ENCODE measurements at places on chromosomes 7 and 10. TPM values are rescaled to one million over a fixed set of nuclear protein-coding genes. Genes with fewer than 3 reads are reported as not detected.

DNA sequence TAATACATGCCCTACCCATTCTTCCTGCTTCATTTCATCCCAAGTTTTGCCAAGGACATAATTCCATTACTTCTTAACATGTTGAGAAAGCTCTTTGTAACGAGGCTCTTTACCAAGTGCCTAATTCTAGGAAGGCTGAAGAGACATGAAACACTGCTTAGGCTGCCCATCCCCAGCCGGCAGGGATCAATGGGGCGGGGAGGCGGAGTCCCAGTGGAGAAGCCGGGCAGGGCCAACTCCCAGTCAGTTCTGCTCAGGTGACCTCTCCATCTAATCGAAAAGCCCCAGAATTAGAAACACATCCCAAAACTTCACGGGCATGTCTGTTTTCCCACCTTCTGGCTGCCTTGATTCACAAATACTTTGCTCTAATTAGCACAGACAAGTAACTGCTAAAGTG lies 89.5 kb upstream of the LYZL1 start:
- no peak overlapping the region for H3K27ac ChIP-seq
- no peaks in the 10 kb centered on the region for H3K27me3 ChIP-seq
- H3K36me3 ChIP-seq, result no peaks in the 10 kb centered on the region

- H3K27me3 ChIP-seq, result no peaks in the 10 kb centered on the region
- H3K27ac ChIP-seq, result no peak overlapping the region
Observed at GRCh38 chr7:93566876-93567275, 7.6 kb downstream of the CALCR start.

GRCh38 chr10:77925410-77925794 lies 1.2 kb downstream of the DLG5 start:
- H3K27me3 ChIP-seq, result no peaks in the 10 kb centered on the region
- H3K4me1 ChIP-seq, result no peaks in the 10 kb centered on the region
- DNase-seq, result no peak

GRCh38 chr10:101956117-101956516 lies 99.9 kb downstream of the ARMH3 start:
- no peaks in the 10 kb centered on the region for H3K4me1 ChIP-seq
- no peaks in the 10 kb centered on the region for H3K36me3 ChIP-seq
- DNase-seq, result no peak
- no peaks in the 10 kb centered on the region for H3K27me3 ChIP-seq
- no peak overlapping the region for H3K4me3 ChIP-seq

- no peak overlapping the region for H3K4me3 ChIP-seq
- H3K27ac ChIP-seq, result no peak overlapping the region
- no peaks in the 10 kb centered on the region for H3K27me3 ChIP-seq
- no peaks in the 10 kb centered on the region for H3K36me3 ChIP-seq
Observed at GRCh38 chr10:122331615-122332446, 42.7 kb upstream of the PLEKHA1 start.

Gene MSS51
- total RNA-seq, result 4.2 TPM

DNA sequence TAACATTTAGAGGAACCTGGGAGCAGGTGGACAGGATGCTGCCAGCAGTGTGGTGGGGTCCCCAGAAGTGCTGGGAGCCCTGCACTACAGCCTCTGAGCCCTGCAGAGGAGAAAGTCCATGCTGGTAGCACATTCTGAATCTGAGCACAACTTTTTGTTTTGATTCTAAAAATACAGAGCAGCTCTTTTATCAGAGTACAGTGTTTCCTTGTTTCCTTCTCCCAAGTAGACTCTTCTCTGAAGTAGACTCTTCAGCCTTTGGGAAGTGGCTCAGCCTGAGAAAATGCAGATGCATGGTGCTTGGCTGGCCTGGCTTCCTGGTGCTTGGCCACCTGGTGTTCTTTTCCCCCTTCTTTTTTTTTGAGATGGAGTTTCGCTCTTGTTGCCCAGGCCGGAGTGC lies 9.1 kb downstream of the ADCY1 start:
- H3K27ac ChIP-seq, result no peak overlapping the region
- no peak overlapping the region for H3K4me3 ChIP-seq
- H3K27me3 ChIP-seq, result no peaks in the 10 kb centered on the region
- DNase-seq, result no peak

Gene CRCP
- total RNA-seq, result 31.5 TPM

GRCh38 chr7:143288836-143289235 lies 685 bp downstream of the CASP2 start:
- peak overlapping the region; percentile 92 for H3K4me3 ChIP-seq
- H3K27ac ChIP-seq, result peak overlapping the region; percentile 92
- DNase-seq, result no peak
- no peaks in the 10 kb centered on the region for H3K27me3 ChIP-seq
- no peaks in the 10 kb centered on the region for H3K36me3 ChIP-seq

DNA sequence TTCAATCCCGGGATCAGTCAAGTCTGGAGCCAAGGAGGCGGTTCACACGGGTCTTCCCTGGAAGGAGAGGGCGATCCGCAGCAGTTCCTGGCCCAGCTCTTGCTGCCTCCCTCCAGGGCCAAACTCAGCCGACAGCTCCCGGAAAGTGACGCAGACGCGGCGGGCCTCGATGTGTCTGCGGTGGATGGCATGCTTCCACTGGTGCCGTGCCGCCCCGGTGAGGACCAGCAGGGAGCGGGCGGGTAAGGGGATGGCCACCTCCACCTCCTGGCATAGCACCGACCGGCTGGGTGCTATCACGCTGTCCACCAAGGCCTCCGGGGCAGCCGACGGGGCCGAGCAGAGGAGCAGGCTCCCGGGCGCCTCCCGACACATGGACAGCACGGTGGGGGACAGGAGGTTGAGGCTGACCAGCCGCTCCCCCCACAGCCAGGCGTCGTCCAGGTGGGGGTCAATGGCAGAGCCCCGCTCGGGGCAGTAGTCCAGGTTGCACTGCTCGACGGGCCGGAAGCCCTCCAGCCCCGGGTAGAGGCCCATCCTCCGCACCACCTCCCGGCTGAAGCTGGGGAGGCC lies 7.2 kb downstream of the ALKBH4 start:
- H3K36me3 ChIP-seq, result no peaks in the 10 kb centered on the region
- DNase-seq, result no peak
- no peaks in the 10 kb centered on the region for H3K4me1 ChIP-seq
- no peaks in the 10 kb centered on the region for H3K27me3 ChIP-seq

DNA sequence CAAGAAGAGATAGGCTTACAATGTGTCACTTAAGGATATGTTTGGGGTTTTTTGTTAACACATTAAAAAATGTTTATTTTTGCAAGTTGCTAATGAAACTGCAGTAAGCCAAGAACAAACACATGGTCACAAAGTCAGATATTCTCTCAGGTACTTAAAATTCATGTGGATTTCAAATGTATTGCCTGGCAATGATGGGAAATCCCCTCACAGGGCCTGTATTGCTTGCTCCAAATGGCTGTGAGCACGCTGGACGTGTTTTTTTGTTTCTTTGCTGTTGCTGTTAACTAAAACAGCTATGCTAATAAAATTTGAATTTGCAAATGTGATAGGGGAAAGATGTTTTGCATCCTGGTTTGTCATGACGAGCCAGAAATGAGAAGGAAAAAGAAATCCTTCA lies 3.8 kb upstream of the CELF2 start:
- no peaks in the 10 kb centered on the region for H3K36me3 ChIP-seq
- H3K4me1 ChIP-seq, result no peaks in the 10 kb centered on the region
- H3K27ac ChIP-seq, result no peak overlapping the region
- no peak overlapping the region for H3K4me3 ChIP-seq

DNA sequence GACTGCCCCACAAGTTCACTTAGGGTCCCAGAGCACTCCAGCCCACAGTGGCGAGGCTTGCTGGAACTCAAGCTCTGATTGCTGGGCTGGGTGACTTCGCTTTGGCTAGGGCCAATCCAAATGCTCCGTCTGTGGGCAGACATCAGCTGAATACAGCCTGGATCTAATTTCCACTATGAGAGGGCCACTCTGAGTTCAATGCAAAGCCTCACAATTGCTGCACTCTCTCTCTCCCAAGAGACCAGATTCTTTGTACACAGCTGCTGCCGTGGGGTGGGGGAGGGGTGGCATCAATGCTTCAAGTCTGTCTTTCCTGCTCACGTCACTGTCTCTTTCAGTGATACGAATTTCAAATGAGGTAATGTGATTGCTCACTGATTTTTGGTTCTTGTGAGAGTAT lies 47.3 kb upstream of the BPGM start:
- H3K4me3 ChIP-seq, result no peak overlapping the region
- H3K36me3 ChIP-seq, result no peaks in the 10 kb centered on the region
- H3K27me3 ChIP-seq, result no peaks in the 10 kb centered on the region
- H3K4me1 ChIP-seq, result no peaks in the 10 kb centered on the region

GRCh38 chr10:100742076-100742771 lies 3.2 kb upstream of the PAX2 start:
- peaks cover 10% of the 10 kb centered on the region for H3K27me3 ChIP-seq
- no peak overlapping the region for H3K4me3 ChIP-seq
- H3K27ac ChIP-seq, result no peak overlapping the region
- no peaks in the 10 kb centered on the region for H3K36me3 ChIP-seq
- DNase-seq, result no peak
- peaks cover 13% of the 10 kb centered on the region for H3K4me1 ChIP-seq

GRCh38 chr10:77554996-77555397 lies 82.6 kb downstream of the KCNMA1 start:
- no peaks in the 10 kb centered on the region for H3K4me1 ChIP-seq
- no peaks in the 10 kb centered on the region for H3K27me3 ChIP-seq
- no peak for DNase-seq
- no peaks in the 10 kb centered on the region for H3K36me3 ChIP-seq
- peak overlapping the region; percentile 61 for H3K27ac ChIP-seq

GRCh38 chr10:131843881-131844284 lies 56.9 kb upstream of the PPP2R2D start:
- no peaks in the 10 kb centered on the region for H3K4me1 ChIP-seq
- H3K27me3 ChIP-seq, result no peaks in the 10 kb centered on the region
- no peaks in the 10 kb centered on the region for H3K36me3 ChIP-seq
- H3K27ac ChIP-seq, result no peak overlapping the region
- DNase-seq, result peak; percentile 43

Gene UNC5B
- total RNA-seq, result 0.80 TPM

Gene SUPV3L1
- total RNA-seq, result 24.3 TPM

Gene H2BK1
- not detected for total RNA-seq

Gene MOGAT3
- not detected for total RNA-seq

GRCh38 chr10:70405037-70405824 lies 1.3 kb downstream of the EIF4EBP2 start:
- H3K4me1 ChIP-seq, result peaks cover 16% of the 10 kb centered on the region
- H3K4me3 ChIP-seq, result peak overlapping the region; percentile 89
- H3K27me3 ChIP-seq, result no peaks in the 10 kb centered on the region
- peak overlapping the region; percentile 97 for H3K27ac ChIP-seq
- no peaks in the 10 kb centered on the region for H3K36me3 ChIP-seq

Gene CPXM2
- 7.2 TPM for total RNA-seq

DNA sequence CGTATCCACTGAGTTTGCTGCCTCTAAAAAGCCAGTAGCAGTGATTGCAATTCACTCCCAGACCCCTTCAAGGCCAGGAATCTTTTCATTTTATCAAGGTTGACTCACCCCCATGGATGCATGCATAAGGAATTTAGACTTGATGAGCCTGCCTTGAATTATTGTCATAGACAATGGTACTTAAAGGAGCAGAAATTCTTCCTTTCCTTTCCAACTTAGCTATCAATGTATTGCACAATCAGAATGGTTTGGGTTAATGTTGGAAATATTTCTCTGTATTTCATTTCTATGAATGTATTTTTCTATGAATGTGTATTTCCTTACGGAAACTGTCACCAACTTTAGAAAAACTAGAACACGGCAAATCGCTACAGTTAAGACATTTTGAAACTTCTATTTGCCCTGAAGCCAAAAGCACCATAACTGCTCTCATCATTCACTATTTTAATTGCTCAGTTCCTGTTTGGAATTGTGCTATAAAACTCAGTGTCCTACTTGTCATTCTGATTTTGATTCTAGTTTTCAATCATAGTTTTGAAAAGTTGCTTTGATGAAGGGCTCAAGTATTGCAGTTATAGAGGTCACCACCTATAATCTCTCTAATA lies 355.7 kb upstream of the AKR1E2 start:
- no peaks in the 10 kb centered on the region for H3K27me3 ChIP-seq
- H3K4me1 ChIP-seq, result no peaks in the 10 kb centered on the region
- no peak for DNase-seq

DNA sequence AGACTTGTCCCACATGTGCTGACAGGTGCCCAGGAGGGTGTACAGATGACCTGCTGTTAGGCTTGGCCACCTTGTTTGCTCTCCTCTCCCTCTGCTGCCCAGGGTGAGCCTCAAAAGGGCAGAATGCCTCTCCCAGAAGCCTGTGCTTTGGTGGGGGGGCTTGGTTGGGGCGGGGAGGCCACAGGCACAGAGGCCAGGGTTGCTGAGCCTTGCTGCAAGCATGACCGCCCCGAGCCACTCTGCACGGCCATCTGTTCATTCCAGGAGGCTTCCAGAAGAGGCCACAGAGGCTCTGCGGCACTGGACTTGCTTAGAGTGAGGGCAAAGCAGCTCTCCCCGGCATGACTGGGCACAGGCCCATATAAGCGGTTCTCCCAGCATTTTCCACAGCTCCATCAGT lies 190.8 kb downstream of the GLRX3 start:
- no peaks in the 10 kb centered on the region for H3K4me1 ChIP-seq
- no peak for DNase-seq
- no peak overlapping the region for H3K27ac ChIP-seq
- peaks cover 13% of the 10 kb centered on the region for H3K27me3 ChIP-seq
- H3K36me3 ChIP-seq, result no peaks in the 10 kb centered on the region
- no peak overlapping the region for H3K4me3 ChIP-seq
